ENCODE measurements at places on chromosomes 5 and 9. TPM values are rescaled to one million over a fixed set of nuclear protein-coding genes. Genes with fewer than 3 reads are reported as not detected.

GRCh38 chr5:155125551-155126095 is 112.1 kb downstream of the KIF4B start:
- no peak for DNase-seq

- DNase-seq, result no peak
These were observed 208.3 kb upstream of the ITGA1 start for GRCh38 chr5:52579391-52579790.

DNA sequence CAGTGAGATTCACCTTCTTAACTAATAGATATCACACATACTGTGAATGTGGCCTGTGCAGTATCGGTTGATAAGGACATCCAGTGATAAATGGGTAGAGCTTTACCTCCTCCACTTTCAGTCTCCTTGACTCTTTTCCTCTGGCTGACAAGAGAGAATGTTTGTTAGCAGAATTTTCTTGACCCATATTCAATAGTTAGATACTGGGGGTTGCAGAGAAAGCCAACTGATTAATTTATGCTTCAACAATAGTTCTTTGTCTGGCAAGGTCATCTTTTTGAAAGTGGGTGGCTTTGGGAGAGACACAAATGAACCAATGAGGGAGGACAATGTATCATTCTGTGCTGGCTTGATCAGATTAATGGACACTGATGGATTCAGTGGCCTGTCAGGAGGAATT is 30.3 kb downstream of the TTC23L start:
- DNase-seq, result no peak

Gene DRD1
- total RNA-seq, result not detected

Gene SLC23A1
- total RNA-seq, result not detected

DNA sequence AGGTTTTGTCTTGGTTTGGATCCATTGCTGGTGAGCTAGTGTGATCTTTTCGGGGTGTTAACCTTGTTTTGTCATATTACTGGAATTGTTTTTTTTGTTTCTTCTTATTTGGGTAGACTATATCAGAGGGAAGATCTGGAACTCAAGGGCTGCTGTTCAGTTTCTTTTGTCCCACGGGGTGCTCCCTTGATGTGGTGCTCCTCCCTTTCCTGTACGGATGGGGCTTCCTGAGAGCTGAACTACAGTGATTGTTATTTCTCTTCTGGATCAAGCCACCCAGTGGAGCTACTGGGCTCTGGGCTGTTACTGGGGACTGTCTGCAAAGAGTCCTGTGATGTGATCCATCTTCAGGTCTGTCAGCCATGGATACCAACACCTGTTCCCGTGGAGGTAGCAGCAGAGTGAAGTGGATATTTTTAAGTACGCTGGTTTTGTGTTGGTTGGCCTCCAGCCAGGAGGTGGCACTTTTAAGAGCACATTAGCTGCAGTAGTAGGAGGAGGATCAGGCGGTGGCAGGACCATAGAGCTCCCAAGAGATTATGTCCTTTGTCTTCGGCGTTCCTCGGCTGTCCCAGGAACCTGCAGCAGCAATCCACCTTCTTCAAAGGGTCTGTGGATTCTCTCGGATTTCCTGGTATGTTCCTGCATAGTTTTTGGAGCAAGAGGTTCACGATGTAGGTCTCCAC is 27.2 kb downstream of the SCAMP1 start:
- DNase-seq, result no peak

DNA sequence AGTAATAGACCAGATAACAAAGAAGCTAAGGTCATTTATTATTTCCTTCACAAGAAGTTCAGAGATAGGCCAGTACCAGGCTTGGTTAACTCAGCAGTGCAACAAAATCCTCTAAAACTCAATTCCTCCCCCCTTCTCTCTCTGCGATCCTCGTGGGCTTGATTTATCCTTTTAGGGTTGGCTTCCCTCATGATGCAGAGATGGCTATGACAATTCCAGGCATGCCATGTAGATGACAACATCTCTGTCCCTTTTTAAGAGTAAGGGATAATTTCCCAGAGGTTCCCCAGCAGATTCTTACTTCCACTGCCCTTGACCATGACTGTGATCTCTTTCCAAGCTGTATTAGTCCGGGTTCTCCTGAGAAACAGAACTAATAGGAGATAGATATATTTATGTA is 28.7 kb upstream of the DAP start:
- peak; percentile 17 for DNase-seq

Gene C9
- total RNA-seq, result not detected

DNA sequence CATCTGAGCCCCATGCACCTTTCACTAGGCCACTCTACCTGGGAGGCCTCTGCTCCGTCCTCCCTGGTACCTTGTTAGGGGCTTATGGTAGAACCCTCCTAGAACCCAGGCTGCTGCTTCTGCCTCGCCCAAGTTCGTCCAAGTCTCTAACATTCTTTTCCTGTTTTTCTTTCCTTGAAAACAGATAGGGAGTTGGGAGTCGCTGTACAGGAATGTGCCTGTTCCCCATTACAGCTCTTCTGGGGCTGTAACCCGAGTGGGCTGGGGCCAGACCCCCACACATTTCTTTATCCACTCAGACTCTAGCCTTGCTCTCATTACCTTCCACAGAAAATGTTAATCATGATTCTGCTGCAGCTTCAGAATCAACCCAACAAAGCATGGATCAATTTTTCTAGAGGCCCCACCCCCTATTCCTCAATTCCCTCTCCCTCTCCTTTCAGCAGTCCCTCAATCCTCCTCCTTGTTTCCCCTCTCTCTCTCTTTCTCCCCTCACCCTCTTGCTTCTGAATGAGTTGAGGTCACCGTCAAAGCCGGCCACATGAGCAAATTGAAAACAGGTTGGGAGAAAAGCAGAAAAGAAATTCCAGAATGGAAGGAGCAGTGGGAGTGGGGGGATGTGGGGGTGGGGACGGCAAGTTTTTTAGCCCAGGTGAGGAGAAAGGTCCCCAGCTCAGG is 193.8 kb upstream of the TRIM32 start:
- DNase-seq, result no peak

DNA sequence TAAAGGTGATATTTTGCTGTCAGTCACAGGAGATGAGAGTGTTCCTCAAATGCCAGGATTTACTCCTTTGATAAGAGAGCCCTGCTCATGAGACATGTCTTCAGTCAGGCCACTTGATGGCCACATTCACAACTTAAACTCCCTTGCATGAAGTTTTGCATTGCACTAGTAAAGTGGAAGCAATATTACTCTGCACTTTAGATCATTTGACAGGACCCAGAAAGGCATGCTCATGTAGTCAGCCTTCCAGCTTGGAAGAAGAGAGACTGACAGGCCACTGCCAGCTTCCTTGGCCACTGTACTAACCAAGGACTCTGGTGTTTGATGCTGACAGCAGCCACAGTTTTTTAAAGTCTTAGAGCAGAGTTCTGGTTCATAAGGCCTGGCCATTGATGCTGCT is 42.6 kb downstream of the NPR3 start:
- DNase-seq, result no peak

DNA sequence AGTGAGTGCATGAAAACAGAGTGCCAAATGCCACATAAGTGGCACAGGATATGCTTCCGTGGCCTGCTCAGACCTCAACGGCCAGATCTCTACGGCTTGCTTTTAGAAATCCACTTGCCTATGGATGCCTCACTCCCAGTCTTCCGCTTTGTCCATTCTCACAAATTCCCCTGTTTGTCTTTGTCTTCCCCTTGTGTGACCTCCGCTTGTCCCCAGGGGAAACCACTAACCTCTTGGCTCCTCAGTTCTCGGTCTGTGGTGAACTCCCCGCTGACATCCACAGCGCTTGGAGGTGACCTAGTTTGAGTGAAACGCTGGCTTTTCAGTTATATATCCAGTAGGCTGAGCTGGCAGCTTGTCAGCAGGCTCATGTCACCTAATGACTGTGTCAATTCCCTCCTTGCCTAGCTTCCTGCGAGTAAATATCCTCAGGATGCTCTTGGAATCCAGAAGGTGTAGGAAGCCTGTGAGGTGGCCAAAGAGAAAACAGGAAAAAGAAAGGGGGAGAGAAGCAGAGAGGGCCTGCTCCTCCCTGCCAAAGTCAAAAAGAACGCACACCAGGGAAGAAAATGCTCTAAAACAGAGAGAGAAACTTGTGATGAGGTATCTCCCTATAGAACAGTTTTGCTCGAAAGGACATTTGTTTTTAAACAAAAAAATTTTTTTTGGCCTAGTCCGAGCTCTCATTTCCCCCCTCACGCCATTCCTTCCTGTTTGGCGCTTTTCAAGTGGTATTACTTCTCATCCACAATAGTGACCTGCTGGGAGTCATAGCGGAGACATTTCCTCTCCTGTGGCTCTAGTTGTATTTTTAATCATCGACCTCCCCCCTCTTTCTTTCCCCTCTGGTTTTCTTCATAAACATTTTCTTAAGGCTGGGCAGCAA is 101.6 kb upstream of the SPRY4 start:
- DNase-seq, result peak; percentile 67

GRCh38 chr9:34988218-34989002 is 1.1 kb upstream of the DNAJB5 start:
- no peak for DNase-seq

DNA sequence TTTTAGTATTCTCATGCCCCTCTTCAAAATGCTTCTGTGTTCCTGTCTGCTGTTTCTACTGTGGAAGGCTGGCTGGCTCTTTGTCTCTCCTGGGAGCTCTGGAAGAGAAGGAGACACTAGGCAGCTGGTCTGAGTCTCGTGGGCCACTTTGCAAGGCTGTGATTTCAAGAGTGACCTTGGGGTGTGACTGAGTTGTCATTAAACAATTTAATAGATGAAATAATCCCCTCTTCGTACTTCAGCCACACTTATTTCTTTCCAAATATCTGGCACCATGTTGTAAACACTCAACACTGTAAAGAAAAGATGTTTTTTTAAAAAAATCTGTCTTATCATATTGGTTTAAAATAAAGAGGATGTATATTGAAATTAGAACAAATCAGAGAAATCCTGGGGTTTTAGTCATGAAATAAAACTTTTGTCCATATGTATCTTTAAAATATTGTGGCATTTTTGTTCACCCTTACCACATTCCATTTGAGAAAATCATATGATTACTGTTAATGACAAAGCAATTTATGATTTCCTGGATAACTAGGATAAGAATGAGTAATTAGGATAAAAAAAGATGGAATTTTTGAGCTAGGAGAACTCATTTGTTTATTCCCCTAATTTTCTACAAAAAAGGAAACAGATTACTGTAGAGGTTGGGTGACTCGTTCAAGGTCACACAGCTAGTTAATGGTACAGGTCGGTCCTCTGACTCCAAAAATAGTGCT is 200.8 kb downstream of the MAT2B start:
- DNase-seq, result peak; percentile 73

GRCh38 chr9:7342736-7343135 is 456.8 kb downstream of the DMAC1 start:
- no peak for DNase-seq

DNA sequence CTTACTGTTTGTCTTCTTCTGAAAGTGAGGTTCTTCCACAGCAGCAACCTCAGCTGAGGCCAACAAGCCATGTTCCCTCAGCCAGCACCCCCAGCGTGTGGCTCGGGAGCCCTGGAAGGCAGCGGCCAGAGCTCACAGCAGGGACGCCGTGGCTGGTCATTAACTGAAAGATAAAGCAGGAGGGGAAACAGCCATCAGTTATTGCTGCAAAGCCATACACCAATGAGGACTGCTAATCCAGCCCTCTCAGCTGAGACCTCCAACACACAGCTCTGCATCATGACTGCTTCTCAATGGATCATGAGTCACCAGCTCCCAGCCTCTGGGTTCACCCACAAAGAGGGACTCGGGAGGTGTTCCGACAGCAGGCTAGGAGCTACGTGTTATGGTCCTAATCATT is 24.3 kb downstream of the ABCA1 start:
- peak; percentile 89 for DNase-seq

Gene MSX2
- total RNA-seq, result 0.36 TPM

Gene GIN1
- total RNA-seq, result 4.9 TPM

- peak; percentile 82 for DNase-seq
These were observed 153.5 kb downstream of the PRELID2 start for GRCh38 chr5:145681686-145682085.

GRCh38 chr9:121780177-121781040 is 129.0 kb downstream of the DAB2IP start:
- no peak for DNase-seq

Gene CNOT6
- total RNA-seq, result 21.2 TPM
